ENCODE measurements at places on chromosomes 6 and 20. TPM values are rescaled to one million over a fixed set of nuclear protein-coding genes. Genes with fewer than 3 reads are reported as not detected.

Gene HIVEP1
- 4.9 TPM for total RNA-seq

Gene PRDM13
- not detected for total RNA-seq

Gene GSTA2
- total RNA-seq = not detected

Gene RAET1L
- not detected for total RNA-seq

Gene RPP21
- total RNA-seq = 16.1 TPM

Gene IRAK1BP1
- total RNA-seq = 3.2 TPM

Gene CTCFL
- not detected for total RNA-seq
